ENCODE measurements at places on chromosomes 6 and 20. TPM values are rescaled to one million over a fixed set of nuclear protein-coding genes. Genes with fewer than 3 reads are reported as not detected.

- H3K4me3 ChIP-seq, result no peak overlapping the region
- peaks cover 22% of the 10 kb centered on the region for H3K4me1 ChIP-seq
- peaks cover 2% of the 10 kb centered on the region for H3K27me3 ChIP-seq
- no peak for DNase-seq
- no peaks in the 10 kb centered on the region for H3K36me3 ChIP-seq
Observed at GRCh38 chr6:37546141-37546871, 46.6 kb upstream of the CCDC167 start.

DNA sequence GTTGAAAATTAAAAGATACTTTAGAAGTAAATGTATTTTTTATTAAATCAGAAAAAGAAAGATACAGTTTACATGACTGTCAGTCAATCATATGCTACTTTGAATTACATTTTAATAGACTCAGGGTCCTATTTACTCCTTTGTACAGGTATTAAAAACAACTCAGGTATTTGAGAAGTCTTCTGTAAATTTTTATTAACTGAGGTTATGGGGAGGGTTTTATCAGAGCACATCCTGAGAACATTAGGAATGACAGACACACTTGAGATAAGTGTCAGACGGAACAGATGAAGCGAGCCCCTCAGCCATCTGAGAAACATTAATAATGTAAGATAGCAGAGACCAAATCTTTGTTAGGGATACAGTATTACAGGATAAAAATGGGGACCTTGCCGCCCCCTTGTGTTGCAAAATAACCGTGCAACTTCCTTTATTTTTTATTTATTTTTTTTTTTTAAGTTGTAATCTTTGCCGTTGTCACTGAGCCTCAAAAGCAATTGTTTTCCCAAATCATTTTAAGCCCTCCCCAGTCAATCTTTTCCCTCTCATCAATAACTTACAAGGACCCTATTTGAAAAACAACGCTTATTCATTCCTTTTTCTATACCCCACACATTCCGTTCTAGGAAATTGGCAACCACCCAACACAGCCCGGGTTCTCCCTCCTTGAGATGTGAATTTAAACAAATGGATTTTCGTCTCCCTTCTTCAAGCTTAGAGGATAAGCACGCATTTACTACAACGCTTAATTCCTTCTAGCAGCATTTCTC lies 126.7 kb downstream of the BCAS1 start:
- no peak overlapping the region for H3K4me3 ChIP-seq
- DNase-seq, result peak; percentile 50
- H3K4me1 ChIP-seq, result peaks cover 54% of the 10 kb centered on the region
- no peak overlapping the region for H3K27ac ChIP-seq
- H3K27me3 ChIP-seq, result peaks cover 1% of the 10 kb centered on the region

GRCh38 chr6:19204445-19204844 lies 632.7 kb upstream of the ID4 start:
- no peaks in the 10 kb centered on the region for H3K27me3 ChIP-seq
- DNase-seq, result no peak
- H3K36me3 ChIP-seq, result no peaks in the 10 kb centered on the region
- H3K4me1 ChIP-seq, result no peaks in the 10 kb centered on the region
- H3K4me3 ChIP-seq, result no peak overlapping the region
- no peak overlapping the region for H3K27ac ChIP-seq

DNA sequence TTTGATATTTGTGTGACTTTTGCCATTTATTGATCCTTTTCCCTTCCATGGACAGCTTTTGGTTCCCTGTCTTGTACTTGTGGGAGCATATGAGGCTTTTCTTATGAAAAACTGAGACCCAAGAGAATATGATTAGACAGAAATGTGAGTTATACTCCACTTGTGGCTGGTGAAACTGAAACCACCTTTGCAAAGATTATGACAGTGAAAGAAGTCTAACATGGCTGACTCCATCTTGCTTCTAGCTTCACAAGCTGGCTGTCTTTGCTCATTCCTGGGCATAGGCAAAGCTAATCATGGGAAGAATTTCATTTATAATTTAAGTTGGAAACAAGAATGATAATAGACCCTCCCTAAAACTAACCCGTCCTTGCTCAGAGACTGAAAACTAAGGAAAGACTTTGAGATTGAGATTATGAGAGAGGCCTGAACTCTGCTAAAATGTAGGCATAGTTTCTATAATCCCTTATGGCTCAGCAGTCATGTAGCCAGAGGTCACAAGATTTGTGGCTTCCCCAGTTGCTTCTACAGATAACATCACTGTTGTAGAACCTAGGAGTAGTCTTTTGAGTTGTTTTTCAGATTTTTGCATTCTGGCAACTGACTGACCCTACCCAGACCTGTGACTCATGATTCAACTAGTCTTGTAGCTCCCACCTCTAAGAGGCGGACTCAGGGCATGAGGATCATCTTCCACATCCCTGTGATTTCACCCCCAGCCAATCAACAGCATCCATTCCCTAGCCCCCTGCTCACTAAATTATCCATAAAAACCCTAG lies 50.9 kb upstream of the CD2AP start:
- H3K4me3 ChIP-seq, result no peak overlapping the region
- peaks cover 12% of the 10 kb centered on the region for H3K27me3 ChIP-seq
- no peak for DNase-seq
- H3K4me1 ChIP-seq, result peaks cover 8% of the 10 kb centered on the region

DNA sequence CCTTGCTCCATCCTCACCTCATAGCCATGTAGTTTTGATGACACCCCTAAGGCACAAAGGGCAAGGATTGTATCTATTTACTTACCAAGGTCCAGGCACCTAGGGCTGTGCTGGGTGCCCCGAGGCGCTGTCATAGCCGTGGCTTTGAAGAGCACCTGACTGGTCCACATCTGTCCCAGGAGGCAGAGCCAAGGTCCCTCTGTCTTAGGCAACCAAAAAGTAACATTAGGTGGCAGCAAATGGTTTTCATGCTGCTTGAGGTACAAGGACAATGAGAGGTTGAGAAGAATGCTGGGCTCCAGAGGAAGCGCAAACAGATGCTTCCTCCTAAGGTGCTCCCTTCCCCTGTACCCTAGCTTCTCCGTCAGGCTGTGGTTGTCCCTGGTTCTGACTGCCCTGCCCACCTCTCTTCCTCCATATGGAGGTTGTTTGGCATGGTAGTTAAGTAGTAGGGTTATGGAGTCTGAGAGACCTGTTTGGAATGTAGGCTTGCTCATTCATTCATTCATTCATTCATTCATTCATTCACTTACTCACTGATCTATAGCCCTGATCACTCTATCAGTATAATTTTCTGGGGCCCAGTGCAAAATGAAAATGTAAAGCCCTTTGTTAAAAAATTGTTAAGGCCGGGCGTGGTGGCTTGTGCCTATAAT lies 3.0 kb upstream of the UQCC2 start:
- peaks cover 19% of the 10 kb centered on the region for H3K4me1 ChIP-seq
- peaks cover 10% of the 10 kb centered on the region for H3K36me3 ChIP-seq
- peaks cover 8% of the 10 kb centered on the region for H3K27me3 ChIP-seq

DNA sequence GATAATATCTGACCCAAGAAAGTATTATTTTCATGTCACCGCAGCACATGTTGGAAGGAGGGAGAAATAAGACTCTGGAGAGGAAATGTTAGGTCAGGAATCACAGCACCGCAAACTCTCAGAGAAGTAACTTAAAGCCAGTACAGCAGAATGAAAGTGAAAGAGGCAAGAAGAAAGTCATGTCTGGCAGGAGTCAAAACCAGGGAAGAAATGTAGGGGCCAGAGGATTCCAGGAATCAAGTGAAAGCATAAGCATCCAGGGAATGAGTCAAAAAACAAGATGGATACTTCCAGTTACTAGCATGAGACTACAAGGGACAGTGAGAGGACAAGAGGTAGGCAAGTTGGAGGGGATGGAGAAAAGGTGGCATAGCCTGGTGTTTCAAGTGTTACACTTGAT lies 80.4 kb downstream of the AK9 start:
- H3K36me3 ChIP-seq, result peaks cover 2% of the 10 kb centered on the region
- no peak for DNase-seq
- no peaks in the 10 kb centered on the region for H3K27me3 ChIP-seq
- peak overlapping the region; percentile 61 for H3K27ac ChIP-seq
- no peak overlapping the region for H3K4me3 ChIP-seq

NECAB3 gene
- total RNA-seq, result 48.2 TPM
